ENCODE measurements at places on chromosomes 2 and 18.

DNA sequence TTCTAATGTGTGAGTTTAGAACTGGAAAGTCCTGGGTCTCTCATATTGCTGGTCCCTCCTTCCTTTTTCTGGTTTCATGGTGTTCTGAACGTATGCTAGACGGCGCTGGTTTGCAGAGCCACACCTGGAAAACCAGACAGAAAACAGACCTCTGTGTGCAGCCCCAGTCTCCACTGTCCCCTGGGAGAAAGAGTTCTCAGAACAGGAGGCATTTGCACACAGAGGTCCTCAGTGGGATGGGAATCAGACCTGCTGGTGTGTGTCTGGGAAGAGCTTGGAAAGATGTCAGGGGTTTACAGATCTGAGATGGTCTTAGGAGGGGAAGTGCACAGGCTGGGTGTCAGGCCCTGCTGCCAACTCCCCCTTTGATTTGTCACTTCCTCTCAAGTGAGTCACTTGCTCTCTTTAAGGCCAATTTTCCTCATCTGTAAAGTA is 14.9 kb upstream of the MBP start:
- no peak for DNase-seq

DNA sequence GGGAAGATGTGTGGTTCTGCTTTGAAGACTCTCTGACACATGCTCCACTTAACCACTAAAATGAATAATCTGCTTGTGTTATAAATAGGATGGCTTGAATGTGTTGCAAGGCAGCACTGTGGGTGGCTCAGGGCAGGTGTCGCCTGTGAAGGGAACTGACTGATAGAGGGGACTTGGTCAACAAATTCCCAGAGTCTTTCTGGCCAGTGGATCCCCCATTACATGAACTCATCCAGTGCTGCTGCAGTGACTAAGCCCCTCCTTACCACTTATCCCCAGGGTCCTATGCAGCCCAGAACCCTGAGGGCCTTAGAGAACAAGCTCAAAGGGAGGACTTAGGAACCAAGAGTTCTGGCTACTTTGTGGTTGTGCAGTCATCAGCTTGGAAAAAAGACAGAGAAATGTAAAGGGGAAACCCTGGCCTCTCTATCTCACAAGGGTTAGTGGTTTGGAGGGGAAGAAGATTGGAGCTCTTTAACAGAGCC is 226.2 kb upstream of the TNP1 start:
- DNase-seq: no peak

- DNase-seq: no peak
These were observed 338.3 kb downstream of the DYSF start for GRCh38 chr2:71791501-71792135.

GRCh38 chr2:191018643-191019119 is 4.7 kb upstream of the STAT1 start:
- no peak for DNase-seq

DNA sequence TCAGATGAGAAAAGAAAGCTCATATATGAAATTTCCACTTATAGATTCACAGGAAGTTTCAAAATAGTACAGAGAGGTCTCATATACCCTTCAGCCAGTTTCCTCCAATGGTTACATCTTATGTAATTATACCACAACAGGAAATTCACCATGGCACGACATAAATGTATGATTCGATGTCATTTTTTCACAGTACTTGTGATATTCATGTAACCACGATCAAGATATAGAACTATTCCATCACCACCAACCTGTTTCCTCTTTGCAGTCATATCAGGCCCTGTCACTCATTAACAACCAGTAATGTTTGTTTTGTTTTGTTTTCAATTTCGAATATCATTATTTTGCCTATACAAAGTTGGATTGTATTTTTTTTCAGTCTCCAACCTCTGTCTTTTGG is 314.3 kb upstream of the POU3F3 start:
- no peak for DNase-seq

- peak; percentile 55 for DNase-seq
These were observed at the start of gene SH3BP4 for GRCh38 chr2:234951664-234952269. SH3BP4 (plus strand) TSS chr2:234952017; CDS start chr2:235035003, 82,986 bp downstream.

- DNase-seq: no peak
These were observed 104.2 kb upstream of the NEUROD1 start for GRCh38 chr2:181784556-181784955.

DNA sequence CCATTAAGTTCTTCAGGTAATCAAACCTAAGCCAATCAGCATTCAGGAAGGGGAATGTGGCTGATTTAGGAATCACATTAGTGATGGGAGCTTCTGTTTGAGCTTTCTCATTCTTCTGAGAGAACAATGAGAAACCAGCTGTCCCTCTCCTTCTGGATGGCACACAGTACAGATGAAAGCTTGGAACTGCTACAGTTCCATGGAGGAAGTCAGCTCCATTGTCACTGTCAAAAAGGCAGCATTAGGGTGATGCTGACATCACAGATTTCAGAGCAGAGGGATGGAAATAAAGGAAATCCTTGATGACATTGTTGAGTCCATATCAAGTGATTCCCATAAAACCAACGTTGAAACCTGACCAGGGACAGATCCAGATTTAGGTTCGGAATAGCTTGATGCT is 36.1 kb upstream of the ACYP2 start:
- DNase-seq: no peak

DNA sequence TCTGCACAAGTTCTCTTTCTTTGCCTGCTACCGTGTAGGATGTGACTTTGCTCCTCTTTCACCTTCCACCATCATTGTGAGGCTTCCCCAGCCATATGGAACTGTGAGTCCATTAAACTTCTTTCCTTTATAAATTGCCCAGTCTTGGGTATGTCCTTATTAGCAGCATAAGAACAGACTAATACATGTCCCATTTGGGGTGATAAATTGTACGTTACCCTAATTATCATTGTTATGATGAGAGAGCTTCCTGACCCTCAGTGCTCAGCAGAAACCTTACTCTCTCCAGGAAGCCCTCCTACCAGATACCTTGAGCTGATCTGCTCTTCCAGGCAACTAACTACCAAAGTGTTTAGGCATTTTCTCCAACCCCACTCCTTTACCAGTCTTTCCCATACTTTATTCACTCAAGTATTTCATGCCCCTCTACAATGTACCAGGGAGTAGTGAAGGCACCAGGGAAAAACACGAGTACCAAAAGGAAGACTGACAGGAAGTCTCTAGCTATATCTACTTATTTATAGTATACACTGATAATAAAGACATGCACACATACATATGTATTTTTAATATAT is 196.2 kb downstream of the MYCN start:
- no peak for DNase-seq

GRCh38 chr18:23882616-23883276 is 131.8 kb upstream of the TTC39C start:
- no peak for DNase-seq

DNA sequence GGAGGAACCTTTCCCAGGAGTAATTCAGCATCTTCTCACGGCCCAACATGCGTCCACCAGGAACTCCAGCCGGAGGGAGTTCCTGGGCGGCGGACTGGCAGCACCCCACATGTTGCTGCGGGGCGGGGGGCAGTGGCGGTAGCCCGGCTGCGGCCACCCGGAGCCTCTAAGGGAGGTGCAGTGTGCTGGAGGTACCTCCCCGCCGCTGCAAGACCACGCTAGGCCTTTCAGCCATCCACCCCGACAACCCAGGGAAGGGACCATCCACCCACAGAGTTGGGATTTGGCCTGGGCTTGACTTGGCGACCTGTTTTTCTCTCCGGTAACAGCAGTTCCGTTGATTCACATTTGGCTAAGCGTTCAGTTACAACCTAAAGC is 625 bp downstream of the LYPD6 start:
- DNase-seq: no peak

- DNase-seq: no peak
These were observed 307.6 kb upstream of the ZNF521 start for GRCh38 chr18:25659541-25659940.

- no peak for DNase-seq
These were observed 52.2 kb downstream of the MRPS9 start for GRCh38 chr2:105090091-105090490.

DNA sequence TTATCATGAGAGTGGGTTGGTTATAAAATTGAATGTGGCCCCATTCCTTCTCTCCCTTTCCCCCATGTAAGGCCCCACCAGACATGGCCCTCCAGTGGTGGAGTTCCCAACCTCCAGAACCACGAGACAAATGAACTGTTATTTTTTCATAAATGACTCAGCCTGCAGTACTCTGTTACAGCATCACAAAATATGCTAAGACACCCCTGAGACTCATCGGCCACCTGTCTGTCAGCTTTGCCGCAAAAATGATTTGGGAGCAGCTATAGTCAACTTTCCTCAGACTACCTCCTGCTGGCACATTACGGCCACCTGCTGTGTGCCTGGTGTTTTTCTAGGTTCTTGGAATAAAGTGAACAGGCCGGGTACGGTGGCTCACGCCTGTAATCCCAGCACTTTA is 21.4 kb upstream of the C1QL2 start:
- no peak for DNase-seq

DNA sequence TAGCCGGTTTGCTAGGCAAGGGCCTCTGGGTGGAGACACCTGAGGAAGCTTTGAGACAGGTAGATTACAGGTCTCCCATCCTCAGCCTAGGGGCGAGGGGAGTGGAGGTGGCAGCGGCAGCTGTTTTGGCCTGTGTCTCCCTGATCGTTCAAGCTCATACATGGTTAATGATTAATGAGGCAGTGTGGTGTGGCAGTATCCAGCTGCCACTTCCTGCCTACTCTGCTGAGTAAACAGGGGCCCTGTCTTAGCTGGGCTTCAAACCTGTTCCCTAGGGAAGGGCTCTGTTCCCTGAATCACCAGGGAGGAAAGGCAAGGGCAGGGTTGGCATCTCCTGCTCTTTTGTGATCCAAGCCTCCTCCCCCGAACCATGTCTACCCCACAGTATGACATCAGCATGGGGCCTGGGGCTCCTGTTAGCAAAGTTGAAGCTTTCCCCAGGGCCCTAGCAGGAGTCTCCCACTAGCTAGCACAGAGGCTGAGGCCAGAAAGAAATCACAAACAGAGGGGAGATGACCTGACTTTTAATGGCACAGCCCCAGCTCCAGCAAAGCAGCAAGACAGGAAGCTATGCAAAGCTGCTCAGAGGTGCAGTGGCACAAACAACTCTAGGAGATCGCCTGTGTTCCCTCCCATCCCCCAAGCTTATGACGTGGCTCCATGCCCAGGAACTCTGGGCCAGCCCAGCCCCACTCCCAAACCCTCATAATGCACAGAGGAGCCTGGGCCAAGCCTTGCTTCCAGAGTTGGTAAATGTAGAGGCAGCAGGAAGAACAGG is 3.7 kb upstream of the TUBA4B start:
- no peak for DNase-seq

- no peak for DNase-seq
These were observed 122.5 kb upstream of the WDR75 start for GRCh38 chr2:189318761-189319160.

GRCh38 chr2:17373741-17374140 is 144.5 kb downstream of the RAD51AP2 start:
- DNase-seq: no peak

DNA sequence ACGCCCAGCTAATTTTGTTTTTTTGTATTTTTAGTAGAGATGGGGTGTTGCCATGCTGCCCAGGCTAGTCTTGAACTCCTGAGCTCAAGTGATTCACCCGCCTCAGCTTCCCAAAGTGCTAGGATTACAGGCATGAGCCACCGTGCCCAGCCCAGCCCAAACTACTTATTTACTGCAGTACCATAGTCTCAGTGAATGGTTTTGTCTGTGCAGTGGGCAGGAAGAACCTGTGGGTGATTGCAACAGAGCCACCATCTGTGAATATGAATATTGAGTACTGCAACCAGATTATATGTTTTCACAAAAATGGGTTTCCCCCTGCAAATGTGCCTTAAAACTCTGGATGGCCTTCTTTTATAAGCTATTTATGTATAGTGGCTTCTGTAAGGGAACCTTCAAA is 9.1 kb downstream of the MPPE1 start:
- no peak for DNase-seq

DNA sequence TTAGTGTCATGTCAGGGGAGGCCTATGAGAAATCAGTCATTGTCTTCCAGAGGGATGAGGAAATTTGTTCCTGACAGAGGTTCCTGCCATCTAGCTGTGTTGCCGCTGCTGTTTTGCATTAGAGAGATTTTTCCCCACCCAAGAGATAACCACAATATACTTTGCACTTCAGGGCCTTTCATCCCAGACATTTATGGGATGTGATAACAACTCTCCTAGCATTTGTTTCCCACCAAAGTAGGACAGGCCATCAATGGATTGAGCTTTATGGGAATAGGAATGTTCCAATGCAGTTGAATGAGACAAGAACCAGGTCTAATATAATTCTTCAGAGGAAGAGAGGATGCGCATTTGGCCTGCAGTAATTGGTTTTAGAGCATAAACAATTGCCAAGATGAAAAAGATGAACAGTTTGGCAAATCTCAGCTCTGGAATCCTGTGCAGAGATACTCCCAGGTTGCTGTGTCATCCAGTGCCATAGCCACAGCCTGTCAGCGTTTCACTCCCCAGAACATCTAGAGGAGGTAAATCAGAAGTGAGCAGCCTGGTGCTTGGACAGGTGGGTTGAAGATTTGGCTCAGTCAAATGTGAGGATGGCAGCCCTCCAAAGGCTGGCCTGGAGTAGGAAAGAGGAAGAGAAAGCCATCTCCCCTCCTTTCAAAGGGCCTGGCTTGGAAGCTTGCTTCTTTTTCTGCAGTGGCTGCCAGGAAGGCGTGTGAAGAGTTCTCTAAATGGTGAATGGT is 93.7 kb upstream of the SETBP1 start:
- DNase-seq: peak; percentile 18

GRCh38 chr2:223929571-223930102 is 15.5 kb downstream of the WDFY1 start:
- no peak for DNase-seq

- no peak for DNase-seq
These were observed 128.6 kb upstream of the CHST9 start for GRCh38 chr18:27313678-27314077.

DNA sequence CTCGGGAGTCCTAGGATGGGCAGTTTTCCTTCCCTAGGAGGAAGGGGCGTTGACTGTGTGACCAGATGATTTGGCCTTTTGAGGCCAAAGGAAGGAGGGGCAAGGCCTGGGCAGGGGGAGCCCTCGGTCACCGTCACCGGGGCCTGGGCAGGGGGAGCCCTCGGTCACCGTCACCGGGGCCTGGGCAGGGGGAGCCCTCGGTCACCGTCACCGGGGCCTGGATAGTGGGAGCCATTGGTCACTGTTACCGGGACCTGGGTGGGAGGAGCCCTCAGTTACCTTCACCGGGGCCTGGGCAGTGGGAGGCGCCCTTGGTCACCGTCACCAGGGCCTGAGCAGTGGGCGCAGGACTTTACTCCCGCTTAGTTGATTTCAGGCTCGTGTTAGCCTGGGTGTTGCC is 17.3 kb downstream of the D2HGDH start:
- DNase-seq: no peak
